Muscle of back (tissue), 13 donors: ENCODE measurements at places on chromosomes 7 and 10.
A peak's percentile ranks its signal among the peaks of the same experiment; 100 is the strongest.

DNA sequence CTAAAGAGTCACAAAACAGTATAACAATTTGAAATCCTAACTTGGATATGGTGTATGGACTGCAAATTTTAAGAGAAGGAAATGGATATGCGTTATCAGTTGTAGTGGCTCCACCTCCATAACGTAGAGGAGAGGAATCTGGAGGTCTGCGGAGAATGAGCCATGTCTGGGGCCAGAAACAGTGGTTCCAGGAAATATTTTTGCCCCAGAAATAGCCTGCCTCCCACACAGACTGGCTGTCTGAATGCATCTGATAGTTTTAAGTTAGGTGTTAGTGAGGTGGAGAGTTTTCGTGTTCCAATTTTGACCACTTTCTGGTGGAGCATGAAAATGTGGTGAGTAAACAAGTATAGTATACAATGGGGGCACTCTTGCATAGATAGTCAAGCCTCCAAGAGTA, 1.6 kb downstream of the PHTF2 start:
- DNase-seq: no peak

GRCh38 chr7:133980804-133981203, 146.3 kb upstream of the LRGUK start:
- DNase-seq: no peak

DNA sequence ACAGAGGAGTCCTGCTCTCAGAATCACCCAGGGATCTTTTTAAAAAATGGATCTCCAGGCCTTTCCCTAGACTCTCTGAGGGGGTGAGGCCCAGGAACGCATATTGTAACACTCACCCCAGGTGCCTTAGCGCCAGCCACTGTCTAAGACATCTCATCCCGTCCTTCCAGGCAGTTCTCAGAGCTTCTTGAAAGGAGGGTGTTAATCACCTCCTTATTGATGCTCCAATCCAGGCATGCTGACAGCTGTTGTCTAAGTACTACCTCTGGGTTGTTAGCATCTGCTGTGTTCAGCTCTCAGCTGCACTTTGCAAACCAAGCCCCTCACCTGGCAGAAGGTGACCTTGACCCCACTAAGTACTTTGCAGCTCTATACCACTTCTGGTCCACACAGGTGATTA, 36.0 kb downstream of the KIAA1549 start:
- no peak for DNase-seq

- DNase-seq: no peak
Observed at GRCh38 chr10:20760460-20760859, 136.7 kb downstream of the NEBL start.

- no peak for DNase-seq
Observed at GRCh38 chr10:101529207-101529606, 58.9 kb downstream of the POLL start.

GRCh38 chr7:101608772-101609713, 20.1 kb downstream of the MYL10 start:
- DNase-seq: no peak

GRCh38 chr7:47145186-47145725, 436.7 kb downstream of the TNS3 start:
- DNase-seq: peak; percentile 71
